Spinal cord (tissue), 10 donors: ENCODE measurements at places on chromosomes 11 and 22.
A peak's percentile ranks its signal among the peaks of the same experiment; 100 is the strongest.

DNA sequence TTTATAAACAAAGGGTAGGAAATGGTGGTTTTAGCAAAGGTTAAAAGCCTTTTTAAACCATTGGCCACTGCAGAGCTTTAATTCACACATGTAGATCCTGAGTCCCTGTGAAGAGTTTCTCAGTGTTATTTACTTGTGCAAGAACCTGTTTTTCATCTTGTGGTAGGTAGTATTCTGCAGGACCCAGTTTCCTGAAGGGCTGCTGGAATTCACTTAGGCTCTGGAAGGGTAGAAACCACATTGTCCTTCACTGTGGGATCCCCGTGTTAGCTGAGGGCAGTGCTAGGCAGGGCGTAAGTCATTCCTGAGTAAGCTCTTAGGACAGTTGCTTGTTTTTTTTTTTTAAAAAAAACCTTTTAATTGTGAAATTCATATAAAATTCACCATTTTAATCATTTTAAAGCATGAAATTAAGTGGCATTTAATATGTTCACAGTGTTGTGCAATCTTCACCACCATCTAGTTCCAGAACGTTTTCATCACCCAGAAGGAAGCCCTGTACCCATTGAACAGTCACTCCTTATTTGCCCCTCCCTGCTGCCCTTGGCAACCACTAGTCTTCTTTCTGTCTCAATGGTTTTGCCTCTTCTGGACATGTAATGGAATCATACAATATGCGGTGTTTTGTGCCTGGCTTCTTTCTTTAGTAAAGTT lies 77.7 kb downstream of the C22orf31 start:
- no peak for DNase-seq

GRCh38 chr11:134399293-134399654 lies 12.8 kb downstream of the B3GAT1 start:
- no peak for DNase-seq

- no peak for DNase-seq
These were observed 44.9 kb downstream of the WNT7B start for GRCh38 chr22:45932071-45932470.

DNA sequence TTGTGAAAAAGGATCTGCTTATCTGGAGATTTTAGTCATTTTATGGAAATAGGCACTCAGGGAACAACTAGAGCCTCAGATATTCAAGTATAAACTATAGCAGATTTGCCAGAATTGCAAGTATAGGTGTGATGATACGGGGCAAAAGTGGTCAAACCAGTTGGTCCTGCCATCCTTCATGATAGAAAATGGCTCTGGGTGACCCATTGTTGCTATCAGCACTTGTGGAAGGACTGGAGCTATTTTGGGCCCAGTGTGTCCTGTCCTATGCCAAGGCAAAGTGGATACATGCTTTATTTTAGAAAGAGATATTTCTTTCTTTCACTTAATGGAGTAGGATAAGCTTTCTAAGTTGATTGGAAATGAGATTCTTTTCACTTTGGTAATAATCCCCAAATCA lies 85.2 kb downstream of the PPP6R3 start:
- no peak for DNase-seq

GRCh38 chr22:29824677-29825076 lies 13.4 kb downstream of the ASCC2 start:
- DNase-seq, result no peak

DNA sequence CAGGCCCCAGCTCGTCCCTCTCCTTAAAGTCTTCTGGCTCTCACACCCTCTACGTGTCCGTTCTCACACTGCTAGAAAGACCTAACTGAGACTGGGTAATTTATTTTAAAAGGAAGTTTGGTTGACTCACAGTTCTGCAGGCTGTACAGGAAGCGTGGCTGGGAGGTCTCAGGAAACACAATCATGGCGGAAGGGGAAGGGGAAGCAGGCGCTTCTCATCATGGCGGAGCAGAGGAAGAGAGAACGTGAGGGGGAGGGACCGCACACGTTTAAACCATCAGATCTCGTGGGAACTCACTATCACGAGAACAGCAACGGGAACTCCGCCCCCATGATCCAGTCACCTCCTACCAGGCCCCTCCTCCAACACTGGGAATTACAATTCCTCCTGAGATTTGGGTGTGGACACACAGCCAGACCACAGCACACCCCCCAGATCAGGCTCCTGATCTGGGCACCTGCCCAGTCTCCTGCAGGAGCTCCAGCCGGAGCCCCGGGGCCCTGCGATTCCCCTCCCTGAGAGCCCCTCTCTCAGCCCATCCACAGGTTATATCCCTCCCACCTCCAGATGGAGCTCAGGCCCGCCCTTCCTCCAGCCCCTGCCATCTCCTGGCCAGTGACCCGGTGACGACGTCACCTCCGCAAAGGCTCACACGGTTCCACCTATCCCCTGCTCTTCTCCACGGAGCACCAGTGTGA lies 170.2 kb downstream of the BRD1 start:
- DNase-seq, result no peak

DNA sequence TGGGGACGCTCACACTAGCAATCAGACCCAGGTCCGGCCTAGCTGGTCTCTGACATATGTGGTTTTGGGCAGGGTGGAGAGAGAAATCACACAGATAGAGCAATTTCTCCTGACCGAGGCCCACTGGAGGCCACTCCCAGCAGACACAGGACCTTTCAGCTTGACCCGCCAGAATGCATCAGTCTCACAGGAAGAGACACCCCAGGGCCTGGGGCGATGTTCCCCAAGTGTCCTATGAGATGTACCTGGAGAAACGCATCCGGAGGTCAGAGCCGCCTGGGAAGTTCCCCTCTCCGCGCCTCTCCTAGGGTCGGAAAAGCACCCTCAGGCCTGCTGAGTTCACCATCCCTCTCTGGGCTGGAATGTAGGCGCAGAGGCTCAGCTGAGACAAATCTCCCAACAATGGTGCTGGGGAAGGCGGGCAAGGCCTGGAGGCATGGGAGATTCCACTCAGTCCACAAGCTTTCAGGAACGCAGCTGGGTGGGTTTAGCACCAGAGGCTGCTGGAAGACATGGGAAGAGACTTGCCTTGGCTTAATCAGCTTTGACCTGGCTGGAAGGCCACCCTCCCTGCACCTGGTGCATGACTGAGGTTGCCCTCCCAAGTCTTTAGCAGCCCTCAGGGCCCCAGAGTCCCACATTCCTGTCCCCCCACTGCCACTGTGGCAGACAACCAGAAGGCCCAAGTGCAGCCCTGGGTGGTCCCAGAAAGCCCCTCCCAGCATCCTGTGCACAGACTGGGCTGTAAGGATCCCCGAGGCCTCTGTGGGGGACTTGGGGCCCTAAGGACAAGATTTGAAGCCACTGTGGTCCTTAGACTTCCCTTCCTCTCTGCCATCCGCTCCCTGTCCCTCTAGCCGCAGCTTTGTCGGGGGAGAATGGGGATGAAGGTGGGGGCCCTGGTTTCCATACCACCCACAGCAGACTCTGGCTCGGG lies 57.5 kb downstream of the RTL6 start:
- DNase-seq, result no peak

DNA sequence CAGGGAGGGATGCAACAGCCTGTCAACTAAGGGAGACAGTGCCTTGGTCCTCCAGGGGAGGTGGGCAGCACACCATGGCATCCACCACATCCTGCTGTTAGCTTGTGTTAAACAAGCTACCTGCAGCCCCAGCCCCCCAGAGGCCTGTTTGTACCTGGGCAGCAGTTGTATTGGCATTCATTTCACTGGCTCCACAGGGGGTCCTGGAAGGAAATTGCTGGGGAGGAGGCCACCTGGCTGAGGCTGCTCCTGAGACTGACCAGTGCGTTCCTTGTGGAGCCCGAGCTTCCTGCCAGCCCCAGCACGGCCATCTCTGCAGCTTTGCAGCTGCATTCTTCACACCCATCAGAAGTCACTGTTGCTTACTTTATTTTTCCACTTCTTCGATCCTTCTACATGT lies 479.9 kb downstream of the INSC start:
- DNase-seq, result no peak

DNA sequence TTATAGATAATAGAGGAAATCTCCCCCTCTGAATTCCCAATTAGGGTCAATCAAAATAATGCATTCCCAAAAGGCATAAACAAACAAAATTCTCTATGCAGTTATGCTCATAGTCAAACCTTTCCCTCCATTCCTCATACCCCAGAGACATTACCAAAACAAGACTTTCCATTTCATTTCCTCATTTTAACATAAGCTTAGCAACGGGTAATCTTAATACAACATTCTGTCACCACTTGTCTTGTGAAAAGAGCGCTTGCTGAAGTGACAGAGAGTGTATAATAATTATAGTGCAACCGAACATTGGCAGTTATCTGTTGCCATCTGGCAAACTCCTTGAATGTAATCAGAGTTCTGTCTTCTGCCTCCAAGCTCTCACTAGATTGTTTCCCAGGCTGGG lies 1.2 kb upstream of the SLN start:
- DNase-seq, result no peak

DNA sequence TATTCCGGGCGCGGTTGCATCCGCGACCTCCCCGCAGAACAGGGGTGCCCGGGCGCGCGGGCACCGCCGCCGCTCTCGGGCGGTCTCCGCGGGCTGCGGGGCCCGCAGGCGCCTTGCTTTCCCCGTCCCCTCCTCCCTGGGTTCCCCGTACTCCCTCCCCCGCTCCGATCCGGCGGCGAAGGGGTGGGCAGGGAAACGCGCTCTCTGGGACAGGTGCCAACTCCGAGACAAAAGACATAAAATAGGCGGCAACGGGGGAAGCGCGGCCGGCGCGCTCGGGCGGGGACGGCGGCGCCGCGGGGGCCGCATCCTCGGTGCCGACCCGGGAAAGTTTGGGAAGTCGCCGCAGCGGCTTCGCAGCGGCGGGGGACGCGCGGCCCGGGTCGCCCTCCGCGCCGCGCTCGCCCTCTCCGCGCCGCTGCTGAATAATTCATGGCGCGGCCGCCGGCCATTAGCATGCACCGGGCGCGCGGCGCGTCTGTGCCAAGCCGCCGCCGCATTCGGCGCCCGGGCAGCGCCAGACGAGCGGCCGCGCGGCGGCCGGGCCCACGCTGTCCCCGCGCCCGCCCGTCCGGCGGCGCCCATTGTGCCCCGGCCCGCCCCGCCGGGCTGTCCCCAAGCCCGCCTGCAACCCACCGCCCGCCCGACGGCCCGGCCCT lies 78.7 kb upstream of the PPARA start:
- no peak for DNase-seq

DNA sequence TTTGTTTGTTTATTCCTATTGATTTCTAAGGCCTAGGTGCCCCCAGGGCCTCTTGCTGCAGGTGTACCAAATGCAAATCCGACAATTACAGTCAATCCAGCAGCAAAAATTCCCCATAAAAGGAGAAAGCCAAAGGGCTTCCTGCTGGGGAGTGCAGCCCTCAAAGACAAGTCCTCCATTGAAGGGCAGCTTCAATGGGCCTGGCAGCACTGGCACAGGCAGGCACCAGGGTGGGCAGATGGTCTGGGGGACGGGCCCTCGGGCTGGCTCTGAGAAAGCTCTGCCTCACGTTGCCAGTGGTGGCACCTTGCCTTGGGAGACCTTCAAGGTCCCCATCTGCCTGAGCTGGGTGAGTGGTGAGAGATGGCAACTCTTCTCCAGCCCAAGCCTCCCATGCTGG lies 128.0 kb downstream of the DSCAML1 start:
- peak; percentile 57 for DNase-seq

- DNase-seq, result no peak
These were observed 65.9 kb downstream of the PHF21A start for GRCh38 chr11:46055371-46055770.

DNA sequence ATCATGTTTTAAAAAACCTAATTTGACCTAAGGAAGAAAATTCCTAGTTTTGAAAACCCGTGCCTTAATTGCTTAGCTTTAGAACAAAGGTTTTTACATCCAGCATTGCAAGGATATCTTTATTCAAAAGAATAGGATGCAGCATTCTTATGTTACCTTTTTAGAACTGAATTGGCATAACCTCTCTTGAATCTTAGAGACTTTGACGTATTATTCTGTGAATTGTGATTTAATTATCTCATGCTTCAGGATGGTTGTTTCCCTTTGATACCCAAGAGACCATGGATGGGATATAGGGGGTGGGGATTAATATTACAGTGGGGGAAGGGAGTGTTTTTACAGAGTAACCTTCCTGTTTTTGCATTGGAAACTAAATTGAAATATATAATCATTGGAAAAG lies 49.4 kb downstream of the ARHGEF12 start:
- peak; percentile 86 for DNase-seq

GRCh38 chr11:111352935-111353710 lies 26.0 kb downstream of the POU2AF1 start:
- no peak for DNase-seq

DNA sequence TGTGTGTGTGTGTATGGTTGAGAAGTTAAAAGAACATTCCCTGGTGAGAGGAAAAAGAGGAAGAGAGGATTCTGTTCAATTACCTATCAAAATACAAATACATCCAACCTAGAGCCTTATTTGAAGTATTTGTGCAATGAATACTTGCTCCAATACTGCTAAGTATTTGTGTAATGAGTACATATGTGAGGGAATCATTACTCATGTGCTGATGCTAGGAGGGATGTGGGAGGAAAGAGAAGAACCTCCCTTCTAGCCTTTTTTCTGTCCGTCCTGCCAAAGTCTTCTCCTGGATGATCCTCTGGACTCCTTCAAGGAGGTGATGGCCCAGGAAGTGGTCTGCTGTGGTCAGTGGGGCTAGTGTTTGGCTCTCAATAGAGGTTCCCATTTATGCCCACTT lies 36.0 kb upstream of the ACCSL start:
- DNase-seq, result no peak

- no peak for DNase-seq
These were observed 96.1 kb downstream of the FDX1 start for GRCh38 chr11:110525883-110526282.

DNA sequence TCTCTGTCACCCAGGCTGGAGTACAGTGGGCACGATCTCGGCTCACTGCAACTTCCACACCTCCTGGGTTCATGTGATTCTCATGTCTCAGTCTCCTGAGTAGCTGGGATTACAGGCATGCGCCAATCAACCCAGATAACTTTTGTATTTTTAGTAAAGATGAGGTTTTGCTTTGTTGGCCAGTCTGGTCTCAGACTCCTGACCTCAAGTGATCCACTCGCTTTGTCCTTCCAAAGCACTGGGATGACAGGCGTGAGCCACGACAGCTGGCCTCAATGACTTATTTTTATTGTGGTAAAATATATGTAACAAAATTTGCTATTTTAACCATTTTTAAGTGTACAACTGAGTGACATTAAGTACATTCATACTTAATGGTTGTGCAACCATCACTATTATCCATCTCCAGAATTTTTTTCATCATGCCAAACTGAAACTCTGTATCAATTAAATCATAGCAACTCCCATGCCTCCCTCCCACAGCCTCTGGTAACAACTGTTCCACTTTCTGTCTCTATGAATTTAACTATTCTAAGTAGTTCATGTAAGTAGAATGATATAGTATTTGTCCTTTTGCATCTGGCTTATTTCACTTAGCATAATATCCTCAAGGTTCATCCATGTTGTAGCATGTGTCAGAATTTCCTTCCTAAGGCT lies 50.7 kb upstream of the CWF19L2 start:
- no peak for DNase-seq

- peak; percentile 76 for DNase-seq
These were observed 63.0 kb downstream of the TP53I11 start for GRCh38 chr11:44887636-44888035.

- no peak for DNase-seq
These were observed 27.8 kb downstream of the CD82 start for GRCh38 chr11:44593251-44593650.
